ENCODE measurements at places on chromosomes 1 and 21. TPM values are rescaled to one million over a fixed set of nuclear protein-coding genes. Genes with fewer than 3 reads are reported as not detected.

Gene MYBPH
- total RNA-seq, result not detected

DNA sequence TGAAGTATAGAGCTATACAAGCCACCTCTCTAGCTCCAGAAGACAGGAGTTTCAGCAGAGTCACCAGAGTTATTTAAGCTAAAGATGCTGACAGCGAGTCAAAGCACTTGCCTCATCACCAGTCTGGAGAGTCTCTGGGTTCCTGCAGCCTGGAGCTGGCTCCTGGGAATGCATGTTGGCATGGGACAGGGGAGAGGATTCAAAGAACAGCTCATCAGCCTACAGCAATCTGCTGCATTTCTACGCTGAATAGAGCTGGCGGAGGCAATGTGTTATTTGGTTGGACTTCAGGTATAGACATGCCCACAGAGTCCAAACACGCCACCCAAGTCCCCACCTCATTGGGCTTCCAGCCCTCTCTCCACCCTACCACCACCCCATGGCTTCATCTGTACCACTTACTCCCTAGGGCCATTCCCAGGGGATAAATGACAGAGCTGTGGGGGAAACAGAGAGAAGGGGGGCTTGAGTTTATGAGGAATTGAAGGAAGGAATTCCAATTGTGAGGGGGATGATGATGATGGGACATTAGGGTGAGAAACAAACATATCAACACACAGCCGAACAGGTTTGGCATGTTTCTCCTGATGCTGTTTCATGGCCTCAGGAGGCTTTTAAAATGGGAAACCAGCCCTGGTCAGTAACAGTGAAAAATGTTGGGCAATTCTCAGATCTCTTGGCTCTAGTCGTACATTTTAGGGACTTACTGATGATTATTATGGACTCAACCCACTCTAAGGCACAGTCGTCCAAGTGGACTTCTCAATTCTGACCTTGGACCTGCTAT is 58.4 kb downstream of the PLEKHA6 start:
- DNase-seq, result no peak

Gene SHISAL2A
- total RNA-seq, result 5.7 TPM

GRCh38 chr1:17564458-17565393 is 25.2 kb downstream of the ARHGEF10L start:
- no peak for DNase-seq

GRCh38 chr1:14820295-14821085 is 222.0 kb downstream of the KAZN start:
- no peak for DNase-seq

DNA sequence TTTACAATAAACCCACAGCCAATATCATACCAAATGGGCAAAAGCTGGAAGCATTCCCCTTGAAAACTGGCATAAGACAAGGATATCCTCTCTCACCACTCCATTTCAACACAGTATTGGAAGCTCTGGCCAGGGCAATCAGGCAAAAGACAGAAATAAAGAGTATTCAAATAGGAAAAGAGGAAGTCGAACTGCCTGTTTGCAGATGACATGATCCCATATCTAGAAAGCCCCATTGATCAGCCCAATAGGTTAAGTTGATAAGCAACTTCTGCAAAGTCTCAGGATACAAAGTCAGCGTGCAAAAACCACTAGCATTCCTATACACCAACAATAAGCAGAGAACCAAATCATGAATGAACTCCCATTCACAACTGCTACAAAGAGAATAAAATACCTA is 235.5 kb downstream of the DPYD start:
- DNase-seq, result no peak

Gene CTSE
- not detected for total RNA-seq

DNA sequence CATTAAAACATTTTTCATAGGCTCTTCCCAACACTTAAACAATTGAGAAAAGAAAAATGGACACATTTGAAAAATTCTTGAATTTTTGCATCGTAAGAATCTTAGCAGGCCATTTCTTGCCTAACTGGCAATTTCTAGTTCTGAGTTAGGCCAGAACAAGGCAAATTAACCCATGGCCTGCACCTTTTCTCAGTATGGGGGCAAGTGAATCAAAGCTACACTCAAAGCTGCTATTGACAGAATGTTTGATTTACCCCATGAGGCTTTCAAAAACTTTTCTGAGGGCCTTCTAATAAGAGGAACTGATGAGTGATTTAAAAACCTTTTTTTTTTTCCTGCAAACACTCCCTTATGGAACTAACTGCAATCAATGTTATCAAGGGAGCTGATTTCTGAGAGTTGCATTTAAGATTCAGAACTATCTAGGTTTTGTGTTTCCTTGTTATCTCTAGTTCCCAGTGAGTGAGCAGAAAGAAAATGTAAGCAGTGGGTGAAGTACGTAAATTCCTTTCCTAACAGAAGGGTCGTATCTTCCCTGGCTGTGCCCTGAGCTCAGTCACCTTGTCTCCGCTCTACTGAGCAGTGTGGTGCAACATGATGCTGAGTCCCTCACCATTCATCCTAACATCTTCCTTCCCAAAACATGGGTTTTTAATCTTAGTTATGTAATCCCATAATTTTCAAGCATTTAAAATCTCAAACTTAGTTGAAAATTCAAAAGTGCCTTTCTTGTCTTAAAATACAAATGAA is 353.7 kb downstream of the DPYD start:
- DNase-seq, result no peak

All from activated CD8-positive, alpha-beta memory T cell treated with anti-CD3 and anti-CD28 coated beads, Interleukin-2, amount 10 ng/mL, durations not matched to agents 7 days and 5 days (primary cell).